Cardiac atrium fibroblast (primary cell): ENCODE measurements at places on chromosomes 11 and 22. TPM values are rescaled to one million over a fixed set of nuclear protein-coding genes. Genes with fewer than 3 reads are reported as not detected.

Gene ARL14EP
- total RNA-seq = 12.1 and 17.7 TPM in 2 replicates

Gene FAT3
- total RNA-seq = 0.18 and 0.49 TPM in 2 replicates

Gene PNPLA5
- not detected in 2 replicates for total RNA-seq

Gene GRIA4
- total RNA-seq = not detected in 2 replicates

Gene OR4D5
- not detected in 2 replicates for total RNA-seq

Gene SIK3
- 16.7 and 19.1 TPM in 2 replicates for total RNA-seq
